ENCODE measurements at places on chromosomes 1 and 21. TPM values are rescaled to one million over a fixed set of nuclear protein-coding genes. Genes with fewer than 3 reads are reported as not detected.
A peak's percentile ranks its signal among the peaks of the same experiment; 100 is the strongest.

GPX7 gene
- 9.6 TPM for total RNA-seq

INKA2 gene
- 1.0 TPM for total RNA-seq

CHD5 gene
- total RNA-seq = under 0.01 TPM

GRCh38 chr1:41277371-41277975 is 35.4 kb upstream of the SCMH1 start:
- H3K4me3 ChIP-seq = no peak overlapping the region
- no peaks in the 10 kb centered on the region for H3K36me3 ChIP-seq
- H3K4me1 ChIP-seq = peaks cover 5% of the 10 kb centered on the region
- H3K27me3 ChIP-seq = no peaks in the 10 kb centered on the region
- peak overlapping the region; percentile 31 for H3K27ac ChIP-seq

Data from body of pancreas (tissue), 4 donors.